ENCODE measurements at places on chromosomes 3 and 15.

GRCh38 chr3:55662683-55663082 is 175.6 kb upstream of the WNT5A start:
- DNase-seq = no peak

DNA sequence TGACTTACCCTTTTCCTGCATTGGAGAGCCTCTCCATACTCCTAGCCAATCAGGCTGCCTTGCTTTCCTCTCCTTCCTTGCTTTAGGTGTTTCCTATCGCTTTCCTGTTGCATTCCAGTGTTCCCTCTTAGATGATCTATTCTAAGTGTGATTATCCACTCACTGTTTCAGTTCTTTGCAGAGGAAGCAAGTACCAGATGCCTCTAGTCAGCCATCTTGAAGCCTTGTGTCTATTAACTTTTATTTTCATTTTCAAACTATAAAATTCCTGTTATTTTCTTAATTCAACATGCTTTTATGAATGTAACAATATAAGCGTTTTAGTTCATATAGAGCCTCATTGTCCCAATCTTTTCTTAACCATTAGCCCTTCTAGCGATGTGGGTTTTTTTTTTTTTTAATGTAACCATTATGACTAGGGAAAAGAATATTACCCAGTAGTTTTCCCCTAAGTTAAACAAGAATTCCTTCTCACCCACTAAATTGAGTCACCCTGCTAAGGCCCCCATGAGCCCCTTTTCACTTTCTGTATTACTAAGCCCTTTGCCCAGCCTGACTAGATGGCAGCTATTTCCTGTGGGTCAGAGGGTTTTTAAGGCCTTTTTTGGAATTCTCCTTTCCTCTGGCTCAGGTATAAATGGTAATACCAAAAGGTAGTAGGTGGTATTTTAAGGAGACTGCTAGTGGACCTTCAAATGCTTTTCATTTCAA is 229.4 kb upstream of the CTNNB1 start:
- DNase-seq = no peak

DNA sequence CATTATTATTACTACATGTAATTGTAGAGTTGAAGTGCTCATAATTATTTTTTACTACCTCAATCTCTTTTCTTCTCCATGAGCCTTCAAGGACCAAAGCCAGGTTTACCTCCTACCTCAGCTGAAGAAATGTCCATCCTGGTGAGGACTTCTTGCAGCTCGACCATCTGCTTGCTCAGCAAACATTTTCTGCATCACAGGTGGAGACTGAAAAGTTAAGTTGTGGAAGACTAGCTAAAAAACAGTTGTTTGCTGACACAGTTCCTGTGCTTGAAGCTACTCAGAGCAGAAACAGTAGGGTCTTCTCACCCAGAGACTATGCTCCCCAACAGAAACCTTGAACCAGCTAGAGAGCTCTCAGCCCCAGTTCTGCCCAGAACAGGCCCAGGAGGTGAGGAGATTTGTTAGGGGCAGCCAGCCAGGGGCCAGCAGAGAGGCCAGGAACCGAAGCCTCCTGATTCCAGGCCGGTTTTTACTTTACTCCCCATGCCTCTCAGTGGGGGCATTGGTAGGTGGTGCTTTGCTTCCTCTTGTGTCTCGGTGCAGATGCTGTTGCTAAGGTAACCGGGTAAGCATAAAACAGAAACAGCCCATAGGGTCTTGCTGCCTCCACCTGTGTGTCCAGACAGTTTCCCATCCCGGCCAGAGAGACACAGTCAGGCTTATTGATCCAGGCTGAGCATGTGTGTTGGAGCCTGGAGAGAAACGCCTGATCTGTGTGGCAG is 54.9 kb downstream of the CCNL1 start:
- no peak for DNase-seq

- DNase-seq = no peak
Measured at GRCh38 chr15:101004986-101005747, 86.0 kb downstream of the LRRK1 start.

GRCh38 chr15:60325905-60326304 is 71.9 kb downstream of the ANXA2 start:
- no peak for DNase-seq

DNA sequence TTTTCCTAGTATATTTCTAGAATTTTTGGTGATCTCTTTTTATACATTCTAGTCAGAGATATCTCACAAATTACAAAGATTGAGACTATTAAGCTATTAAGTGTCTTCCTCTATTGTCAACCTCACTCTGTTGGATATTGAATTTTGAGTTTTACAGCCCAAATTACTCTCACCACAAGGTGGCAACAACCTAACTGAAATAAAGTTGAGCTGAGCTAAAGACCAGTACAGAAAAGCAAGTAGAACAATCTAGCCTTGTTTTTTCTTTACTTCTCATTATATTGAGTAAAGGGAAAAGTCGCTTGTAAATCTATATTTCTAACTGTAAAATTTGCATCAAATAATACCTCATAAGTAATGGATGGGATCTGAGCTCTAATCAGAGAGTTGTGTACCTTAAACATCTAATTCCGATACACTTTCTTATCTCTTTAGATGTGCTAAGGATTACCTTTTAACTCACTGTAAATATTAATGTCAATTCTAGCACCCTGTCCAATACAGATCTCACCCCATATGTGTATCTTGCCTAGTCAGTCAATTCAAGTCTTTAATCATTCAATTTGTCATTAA is 13.6 kb upstream of the COMMD2 start:
- DNase-seq = no peak

DNA sequence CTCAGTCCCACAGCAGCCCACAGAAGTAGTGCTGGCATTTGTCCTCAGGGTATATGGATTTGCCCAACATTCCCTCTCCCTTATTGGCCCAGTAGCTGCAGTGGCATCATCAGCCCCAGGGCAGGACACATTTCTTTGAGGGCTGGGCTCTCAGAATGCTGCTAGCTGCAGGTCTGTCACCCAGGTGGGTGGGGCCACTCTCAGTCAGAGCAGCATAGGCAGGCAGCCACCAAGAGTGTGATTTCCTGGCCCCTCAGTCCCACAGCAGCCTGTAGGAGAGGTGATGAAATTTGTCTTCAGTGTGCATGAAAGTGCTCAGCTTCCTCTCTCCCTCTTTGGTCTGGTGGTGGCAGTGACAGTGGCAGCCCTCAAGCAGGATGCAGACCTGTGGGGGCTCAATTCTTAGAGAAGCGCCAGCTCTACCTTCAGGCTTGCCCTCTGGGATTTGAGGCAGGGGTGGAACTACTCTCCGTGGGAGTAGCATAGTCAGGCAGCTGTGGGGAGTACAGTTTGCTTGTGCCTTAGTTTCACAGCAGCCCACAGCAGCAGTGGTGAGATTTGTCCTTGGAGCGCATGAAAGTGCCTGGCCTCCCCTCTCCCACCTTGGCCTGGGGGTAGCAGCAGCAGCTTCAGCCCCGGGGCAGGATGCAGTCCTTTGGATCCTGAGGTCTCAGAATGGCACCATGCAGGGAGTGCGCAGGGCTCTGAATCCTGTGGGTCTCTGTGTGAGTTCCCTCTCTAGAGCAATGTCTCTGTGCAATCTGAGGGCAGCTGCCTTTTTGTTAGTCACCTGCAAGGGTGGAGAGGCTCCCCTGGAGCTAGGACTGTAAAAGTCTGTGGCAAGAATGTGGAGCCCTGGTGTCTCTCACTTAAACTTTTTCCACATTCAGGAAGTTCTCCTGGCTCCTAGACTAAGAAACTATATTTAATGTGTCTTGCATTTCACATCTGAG is 1229.1 kb downstream of the ROBO2 start:
- DNase-seq = no peak

GRCh38 chr15:79341396-79341795 is 30.5 kb downstream of the TMED3 start:
- DNase-seq = no peak

DNA sequence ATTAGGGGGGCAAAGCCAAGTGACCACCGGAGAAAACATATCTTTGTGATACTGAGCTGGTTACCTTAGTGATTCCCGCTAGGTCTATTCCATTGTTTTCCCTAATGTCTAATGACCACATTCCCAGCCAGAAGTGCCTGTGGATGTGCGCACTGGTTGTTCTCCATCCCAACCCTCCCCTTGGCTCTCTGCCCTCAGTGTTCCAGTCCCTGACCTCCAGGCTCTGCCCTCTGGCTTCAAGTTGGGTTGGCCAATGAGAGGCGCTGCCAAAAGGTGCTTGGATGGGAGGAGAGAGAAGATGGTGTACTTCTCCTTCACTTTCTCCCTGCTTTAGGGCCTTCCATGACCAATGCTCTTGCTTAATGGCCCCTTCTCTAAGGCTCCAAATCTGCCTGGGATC is 2.4 kb downstream of the COLQ start:
- no peak for DNase-seq

DNA sequence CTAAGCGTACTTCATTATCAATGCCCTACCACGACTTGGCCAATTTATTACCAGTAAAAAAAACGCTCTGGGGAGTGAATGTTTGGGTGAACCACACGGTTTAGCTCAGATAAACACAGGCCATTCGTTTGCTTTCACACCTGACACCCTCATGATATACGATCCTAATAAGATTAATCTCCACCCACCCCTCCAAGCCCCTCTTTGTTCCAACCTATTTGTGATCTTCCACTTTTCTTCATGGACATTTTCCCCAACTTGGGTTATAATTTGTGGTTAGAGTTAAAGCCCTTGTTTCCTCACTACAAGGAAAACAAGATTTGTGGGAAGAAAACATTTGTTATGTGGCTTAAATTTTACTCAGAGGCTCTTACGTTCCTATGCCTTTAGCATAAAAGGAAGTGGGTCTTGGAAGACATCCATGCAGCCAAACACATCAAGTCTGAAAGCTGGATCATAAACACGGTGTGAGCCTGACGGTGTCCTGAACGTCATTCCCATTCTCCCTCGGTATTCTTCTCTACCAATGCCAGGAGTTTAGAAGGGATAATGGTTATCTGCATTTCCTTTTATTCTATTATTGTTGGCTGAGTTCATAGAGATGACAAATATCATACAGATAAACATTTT is 518.9 kb downstream of the NR2F2 start:
- no peak for DNase-seq

Measured in activated naive CD8-positive, alpha-beta T cell treated with anti-CD3 and anti-CD28 coated beads, Interleukin-2, amount 10 ng/mL, durations not matched to agents 7 days and 5 days (primary cell).